ENCODE measurements at places on chromosomes 16 and 17.

DNA sequence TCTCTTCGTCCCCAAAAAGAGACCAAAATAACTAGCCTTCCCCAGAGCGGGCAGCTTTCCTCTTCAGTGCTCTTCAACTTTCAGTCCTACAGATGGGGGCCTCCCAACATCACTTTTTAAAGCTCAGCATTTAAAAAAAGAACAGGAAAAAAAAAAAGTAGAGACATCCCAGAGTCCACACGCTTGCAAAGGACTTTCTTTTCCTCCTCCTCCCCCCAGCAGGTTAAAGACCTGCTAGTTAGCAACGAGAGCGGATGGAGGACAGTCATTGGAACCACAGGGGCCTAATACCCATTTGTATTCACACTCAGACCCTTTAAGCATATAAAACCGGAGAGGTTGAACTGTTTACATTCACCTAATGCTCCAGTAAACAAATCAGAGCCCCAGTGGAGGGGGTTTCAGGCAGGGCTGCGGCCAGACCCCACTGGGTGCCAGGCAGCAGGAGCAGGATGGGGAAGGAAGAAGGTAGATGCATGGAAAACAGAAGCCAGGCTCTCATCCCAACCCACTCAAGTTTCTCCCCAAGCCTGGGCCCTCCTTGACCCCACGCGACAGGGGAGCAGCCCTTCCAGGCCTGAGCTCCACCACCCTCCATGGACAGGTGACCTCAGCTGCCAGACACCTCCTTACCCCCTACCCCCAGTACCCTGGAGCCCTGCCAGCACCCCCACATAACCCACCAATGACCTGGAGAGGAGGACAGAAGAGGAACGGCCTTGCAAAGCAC, 15.2 kb downstream of the ZFHX3 start:
- no peak for DNase-seq

- DNase-seq = no peak
Observed at GRCh38 chr17:80592243-80592642, 47.6 kb downstream of the RPTOR start.

DNA sequence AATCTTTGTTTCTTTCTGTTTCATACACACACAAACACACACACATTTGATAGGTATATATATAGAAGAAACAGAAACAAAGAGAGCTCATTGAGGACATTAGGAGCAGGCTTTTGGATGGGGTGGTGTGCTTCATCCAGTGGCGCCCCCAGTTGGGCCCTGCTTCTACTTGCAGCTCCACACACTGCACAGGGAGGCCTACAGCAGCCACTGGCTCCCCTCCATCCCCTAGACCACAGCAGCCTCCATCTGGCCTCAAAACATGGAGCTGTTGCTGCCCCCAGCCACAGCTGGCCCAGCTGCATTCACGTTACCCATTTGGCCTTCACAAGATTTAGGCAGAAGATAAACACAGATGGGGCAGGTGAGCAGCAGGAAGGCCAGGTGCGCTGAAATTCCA, 33.1 kb upstream of the NF1 start:
- no peak for DNase-seq

DNA sequence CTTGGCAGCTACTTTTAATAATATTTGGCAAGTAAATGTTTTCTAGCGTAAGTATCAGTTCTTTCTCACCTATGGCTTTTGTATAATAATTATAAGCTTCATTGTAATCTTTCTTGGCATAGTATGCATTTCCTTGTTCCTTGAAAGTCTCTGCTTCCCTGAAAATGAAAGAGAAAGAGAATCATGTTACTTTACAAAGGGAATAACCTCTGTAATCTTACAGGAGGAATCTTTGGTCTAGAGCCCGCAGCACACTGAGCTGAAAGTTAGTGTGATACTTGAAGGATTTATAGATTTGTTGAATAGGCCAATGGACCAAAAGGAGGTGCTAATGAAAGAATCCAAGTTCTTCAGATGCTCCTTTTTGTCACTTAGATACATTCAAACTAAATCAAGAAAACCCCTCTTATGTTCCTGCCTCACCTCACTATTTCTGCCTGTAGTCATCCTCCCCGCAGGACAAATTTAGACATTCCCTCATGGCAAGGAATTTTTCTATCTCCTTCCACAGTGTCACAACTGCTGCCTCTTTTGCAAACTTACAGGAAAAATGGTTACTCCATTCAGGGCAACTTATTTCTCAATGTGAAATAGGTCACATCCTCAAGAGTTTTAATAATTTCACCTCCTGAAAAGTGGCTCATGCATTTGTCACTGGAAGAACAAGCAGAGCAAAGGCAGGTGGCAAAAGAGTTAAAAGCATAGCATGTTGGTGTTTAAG, 16.7 kb downstream of the DNAJC7 start:
- no peak for DNase-seq

GRCh38 chr17:32342603-32343325, 791 bp upstream of the C17orf75 start:
- no peak for DNase-seq

- DNase-seq = no peak
Observed at GRCh38 chr17:49082231-49082630, 50.3 kb upstream of the B4GALNT2 start.

DNA sequence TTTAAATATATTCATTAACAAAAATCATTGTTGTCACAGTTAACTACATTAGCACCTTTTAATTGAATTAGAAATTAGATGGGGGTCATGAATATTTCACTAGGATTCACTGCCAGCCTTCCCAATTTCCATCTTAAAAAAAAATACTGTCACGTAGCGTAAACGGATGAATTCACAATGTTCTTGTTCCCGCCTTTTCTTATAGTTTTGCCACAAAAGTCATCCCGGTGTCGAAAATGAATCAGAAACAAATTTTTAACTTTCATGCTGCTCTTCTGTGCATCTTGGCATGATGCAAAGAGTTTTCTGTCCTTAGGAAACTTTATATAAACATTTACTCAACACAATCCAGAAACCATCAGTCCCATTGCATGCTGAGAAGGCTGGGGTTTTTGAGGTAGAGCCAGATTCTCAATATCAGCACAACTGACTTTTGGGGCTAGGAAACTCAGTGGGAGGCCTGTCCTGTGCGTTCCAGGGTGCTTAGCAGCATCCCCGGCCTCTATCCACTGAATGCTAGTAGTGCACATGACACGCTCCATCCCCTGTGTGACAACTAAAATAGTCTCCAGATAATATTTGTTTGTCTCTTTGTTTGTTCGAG, 252.9 kb upstream of the XYLT1 start:
- DNase-seq = no peak

DNA sequence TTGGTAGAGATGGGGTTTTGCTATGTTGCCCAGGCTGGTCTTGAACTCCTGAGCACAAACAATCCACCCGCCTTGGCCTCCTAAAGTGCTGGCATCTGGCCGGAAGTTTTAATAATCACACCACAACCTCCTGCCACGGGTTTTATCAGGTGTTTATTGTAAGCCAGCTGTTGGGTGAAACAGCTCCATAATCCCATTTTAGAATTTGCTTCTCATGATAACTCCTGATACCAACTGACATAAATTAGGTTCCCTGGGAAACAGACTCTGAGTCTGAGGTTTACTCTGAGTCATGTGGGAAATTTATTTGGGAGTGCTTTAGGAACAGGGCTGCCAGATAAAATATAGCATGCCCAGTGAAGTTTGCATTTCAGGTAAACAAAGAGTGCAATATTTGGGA, 122.6 kb upstream of the MED13 start:
- no peak for DNase-seq

DNA sequence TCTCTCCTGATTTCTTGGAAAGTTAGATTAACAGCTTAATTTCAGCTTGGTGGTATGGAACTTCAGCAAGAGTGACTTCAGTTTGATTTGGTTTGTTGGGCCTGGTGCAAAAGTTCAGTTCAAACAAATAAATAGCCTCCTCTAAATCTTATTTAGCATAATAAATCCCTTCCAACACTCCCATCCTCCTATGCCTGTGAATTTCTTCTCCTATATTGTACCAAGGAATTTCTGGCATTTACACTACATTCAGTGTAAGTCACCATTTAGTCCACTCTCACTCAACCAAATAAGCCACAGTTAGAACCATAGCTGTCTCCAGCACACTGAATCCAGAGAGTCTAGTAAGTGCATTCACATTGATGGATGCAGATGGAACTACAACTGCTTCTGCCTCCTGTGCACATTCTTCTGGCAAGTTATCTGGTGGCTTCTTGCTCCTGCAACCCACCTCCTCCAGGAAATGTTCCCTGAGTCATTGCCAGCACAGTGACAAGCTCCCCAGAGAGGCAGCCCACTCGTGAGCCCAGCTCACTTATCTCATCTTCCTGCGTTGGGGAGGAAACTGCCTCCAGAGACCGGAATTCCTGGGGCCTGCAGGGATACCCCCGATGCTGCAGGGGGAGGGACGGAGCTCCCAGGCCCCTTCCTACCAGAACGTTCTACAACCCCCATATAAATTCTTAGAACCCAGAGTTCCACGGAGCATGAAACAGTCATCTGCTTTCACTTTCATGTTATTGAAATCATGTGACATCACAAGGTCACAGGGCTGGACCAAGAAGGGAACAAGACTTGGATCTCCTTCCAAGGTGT, 318.3 kb downstream of the PHKB start:
- peak; percentile 5 for DNase-seq

GRCh38 chr17:46199379-46199778, 6.2 kb upstream of the KANSL1 start:
- DNase-seq = no peak

- no peak for DNase-seq
Observed at GRCh38 chr16:65600046-65600445, 478.2 kb upstream of the CDH11 start.

DNA sequence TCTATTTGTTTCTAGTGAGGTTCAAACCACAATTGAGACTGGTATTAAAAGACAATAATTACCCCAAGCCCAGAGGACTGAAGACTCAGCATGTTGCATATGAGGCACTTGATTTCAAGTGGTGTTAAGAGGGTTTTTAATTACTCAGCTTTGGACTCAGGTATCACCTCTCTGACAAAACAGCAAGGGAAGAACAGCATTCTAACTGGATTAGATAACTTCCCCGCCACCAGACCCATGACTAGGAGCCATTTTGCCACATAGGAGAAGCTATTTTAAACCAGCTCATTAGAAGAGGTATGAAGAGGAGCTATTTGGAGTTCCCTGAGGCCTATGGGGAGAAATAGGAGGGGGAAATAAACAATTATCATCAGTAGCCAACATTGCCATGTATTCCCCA, 226.1 kb upstream of the TOX3 start:
- DNase-seq = no peak

DNA sequence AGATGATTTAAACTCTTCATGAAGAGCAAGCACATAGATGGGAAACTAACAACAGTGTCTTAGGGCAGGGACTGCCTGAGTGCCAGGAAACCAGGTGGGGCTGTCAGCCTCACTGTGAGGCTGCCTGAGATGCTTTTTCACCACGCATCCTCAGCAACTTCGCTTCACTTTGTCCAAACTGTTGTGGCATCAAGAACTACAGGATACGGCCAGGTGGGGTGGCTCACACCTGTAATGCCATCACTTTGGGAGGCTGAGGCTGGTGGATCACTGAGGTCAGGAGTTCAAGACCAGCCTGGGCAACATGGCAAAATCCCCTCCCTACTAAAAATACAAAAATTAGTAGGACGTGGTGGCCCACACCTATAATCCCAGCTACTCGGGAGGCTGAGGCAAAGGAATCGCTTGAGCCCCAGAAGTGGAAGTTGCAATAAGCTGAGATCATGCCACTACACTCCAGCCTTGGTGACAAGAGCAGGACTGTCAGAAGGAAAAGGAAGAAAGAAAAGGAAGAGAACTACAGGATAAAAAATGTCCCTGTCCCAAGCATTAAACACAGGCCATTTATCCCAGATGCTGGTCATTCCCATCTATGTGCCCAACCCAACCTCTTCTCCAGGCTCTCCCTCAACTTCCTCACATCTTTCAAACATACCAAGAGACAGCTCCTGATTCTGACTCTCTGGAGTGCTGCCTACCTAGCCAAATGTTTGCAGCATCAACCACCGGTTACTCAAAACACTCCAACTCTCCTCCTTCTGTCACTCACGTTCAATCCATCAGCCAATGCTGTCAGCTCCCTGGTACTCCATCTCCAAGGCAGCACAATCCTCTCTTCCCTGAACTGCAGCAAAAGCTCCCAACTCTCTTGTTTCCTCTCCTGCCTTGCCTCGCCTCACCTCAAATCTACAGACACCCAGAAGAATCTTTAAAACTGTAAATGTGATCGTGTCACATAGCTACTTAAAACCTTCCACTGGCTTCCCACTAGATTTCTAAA, 1.6 kb downstream of the EIF4A3 start:
- DNase-seq = no peak

DNA sequence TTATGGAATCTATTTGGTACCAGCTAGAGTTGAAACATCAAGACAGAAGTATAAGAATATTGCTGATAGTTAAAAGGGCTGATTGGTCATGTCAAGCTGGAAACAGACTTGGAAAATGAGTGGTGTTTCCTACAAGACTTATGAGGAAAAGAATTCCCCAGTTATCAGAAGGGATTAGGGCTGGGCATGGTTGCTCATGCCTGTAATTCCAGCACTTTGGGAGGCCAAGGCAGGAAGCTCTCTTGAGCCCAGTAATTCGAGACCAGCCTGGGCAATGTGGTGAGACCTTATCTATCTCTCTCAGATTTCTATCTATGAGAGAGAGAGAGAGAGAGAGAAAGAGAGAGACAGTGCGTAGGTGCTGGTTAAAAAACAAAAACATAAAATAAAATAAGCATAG, 139.5 kb upstream of the PMFBP1 start:
- DNase-seq = no peak

DNA sequence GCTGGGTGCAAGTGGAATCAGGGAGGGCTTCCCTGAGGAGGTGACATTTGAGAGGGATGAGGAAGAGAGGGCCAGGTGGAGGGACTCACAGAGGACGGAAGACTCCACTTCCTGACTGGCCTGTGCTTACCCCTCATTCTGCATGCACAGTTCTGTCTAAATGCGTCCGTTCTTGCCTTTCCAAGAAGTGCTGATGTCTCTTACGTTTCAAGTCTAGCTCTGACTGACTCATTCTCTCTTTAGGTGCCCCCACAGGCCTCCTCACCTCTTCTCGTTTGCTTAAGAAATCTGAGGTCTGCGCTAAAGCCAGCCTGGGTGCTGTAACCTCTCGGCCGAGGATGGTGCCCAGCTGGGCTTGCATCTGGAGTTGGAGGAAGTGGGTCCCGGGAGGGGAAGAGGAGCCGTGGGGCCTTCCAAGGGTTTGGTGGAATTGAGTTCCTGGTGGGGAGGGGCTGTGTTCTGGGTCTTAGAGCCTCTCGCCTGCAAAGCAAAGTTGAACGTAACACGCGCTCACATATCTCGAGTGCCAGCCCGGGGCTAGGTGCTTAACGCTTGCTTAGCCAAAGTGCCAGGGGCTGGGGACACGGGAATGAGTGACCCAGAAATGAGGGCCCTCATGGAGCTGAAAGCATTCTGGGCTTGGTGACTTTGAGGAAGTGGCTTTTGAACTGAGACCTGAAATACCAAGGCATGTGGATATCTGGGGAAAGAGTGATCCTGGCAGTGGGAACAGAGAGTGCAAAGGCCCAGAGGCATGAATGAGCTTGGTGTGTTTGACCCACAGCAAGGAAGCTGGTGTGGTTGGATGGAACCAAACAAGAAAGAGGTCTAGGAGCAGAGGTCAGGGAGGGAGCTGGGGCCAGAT, 4.8 kb downstream of the IL4R start:
- DNase-seq = peak; percentile 32

- DNase-seq = no peak
Observed at GRCh38 chr17:31296142-31296541, 897 bp downstream of the OMG start.

GRCh38 chr17:82112914-82113311, 14.9 kb upstream of the FASN start:
- DNase-seq = no peak
